CD4-positive, alpha-beta T cell treated with Interleukin-1 beta for 1 hour (primary cell): ENCODE measurements at places on chromosomes 5 and 9.

GRCh38 chr5:135843571-135844337, 9.3 kb downstream of the SLC25A48 start:
- DNase-seq = no peak

DNA sequence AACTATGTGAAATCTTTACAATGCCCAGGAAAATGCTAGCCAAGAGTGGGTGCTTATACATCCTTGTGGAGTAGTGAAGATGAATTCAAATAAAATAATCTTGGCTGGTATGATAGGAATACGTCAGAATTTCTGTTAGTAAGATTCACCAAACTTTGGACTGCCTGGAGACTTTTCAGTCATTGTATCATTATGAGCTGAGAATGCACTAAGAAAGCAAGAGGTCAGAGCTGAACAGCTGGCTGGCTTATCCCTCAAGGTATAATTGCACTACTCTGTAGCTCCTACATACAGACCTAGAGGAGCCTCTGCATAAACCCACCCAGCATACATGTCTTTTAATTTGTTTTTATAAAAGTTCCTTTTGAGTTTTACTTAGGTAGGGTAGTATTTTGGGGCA, 568.5 kb upstream of the RIOK2 start:
- DNase-seq = no peak

DNA sequence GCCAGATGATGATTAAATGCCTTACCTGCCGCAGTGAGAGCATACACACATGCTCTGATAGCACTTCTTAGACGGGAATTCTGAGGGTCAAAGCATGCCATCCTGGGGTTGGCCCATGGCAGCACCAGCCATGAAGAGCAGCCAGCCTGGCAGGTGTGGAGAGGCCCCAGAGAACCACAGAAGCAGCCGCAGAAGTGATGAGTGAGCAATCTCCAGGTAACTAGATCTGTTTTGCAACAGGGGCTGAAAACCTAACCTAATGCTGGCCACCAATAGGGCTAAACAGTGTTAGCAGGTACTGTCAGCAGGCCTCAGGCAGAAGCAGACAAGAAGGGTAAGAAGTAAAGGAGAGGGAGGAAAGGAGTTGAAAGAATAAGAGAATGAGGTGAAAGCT, 33.5 kb upstream of the HOMER1 start:
- DNase-seq = no peak

- DNase-seq = no peak
These were observed 182.4 kb downstream of the IRX1 start for GRCh38 chr5:3778000-3778550.

- DNase-seq = no peak
These were observed 391.5 kb downstream of the HTR1A start for GRCh38 chr5:63570752-63571151.

- DNase-seq = peak; percentile 29
These were observed 29.8 kb upstream of the SEC16A start for GRCh38 chr9:136512651-136513071.

DNA sequence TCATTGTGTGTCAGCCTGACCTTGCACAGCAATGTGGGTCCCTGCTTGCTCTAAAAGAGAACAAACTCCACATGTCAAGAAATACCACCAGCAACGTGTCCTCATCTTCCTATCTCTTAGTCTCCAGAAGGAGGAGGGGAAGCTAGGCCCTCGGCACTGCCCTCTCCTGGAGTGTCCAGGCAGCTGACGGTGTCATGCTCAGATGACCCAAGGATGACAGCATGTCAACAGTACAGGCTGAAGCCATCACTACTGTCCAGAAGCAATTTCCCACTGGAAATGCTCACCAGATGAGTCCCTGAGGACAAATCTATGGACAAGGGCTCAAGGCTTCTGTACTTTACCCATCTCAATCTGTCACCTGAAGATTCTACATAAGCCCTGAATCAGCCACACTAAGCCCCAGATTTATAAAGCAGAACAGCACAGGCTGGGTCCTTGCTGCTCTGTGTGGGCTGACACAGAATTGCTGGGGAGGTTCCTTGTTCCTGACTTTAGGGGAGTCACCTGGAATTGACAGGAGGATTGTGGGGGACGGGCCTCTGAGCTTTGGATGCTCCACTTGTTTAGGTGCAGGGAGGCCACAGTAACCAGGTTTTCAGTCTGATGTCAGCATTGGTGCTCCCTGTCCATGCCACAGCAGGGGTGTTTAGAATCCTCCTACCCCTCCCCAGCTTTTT, 210.2 kb downstream of the DAB2IP start:
- no peak for DNase-seq

DNA sequence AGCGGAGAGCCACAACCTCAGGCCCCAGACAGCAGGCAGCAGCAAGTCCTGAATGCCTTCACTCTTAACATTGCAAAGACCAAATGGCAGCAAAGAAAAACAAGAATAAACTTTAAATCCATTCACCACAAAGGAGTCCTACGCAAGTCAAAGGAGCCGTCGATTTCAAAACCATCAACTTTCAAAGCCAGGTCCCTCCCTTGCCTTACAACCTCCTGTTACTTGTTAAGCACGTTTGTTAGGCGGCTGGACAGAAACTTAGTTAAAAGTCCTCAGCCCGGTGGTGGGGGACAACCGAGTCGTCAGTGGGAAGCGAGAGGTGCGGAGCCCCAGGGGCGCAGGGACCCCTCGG, 938 bp downstream of the LPAR1 start:
- DNase-seq = no peak

GRCh38 chr5:95414451-95414850, 23.3 kb downstream of the FAM81B start:
- DNase-seq = no peak

DNA sequence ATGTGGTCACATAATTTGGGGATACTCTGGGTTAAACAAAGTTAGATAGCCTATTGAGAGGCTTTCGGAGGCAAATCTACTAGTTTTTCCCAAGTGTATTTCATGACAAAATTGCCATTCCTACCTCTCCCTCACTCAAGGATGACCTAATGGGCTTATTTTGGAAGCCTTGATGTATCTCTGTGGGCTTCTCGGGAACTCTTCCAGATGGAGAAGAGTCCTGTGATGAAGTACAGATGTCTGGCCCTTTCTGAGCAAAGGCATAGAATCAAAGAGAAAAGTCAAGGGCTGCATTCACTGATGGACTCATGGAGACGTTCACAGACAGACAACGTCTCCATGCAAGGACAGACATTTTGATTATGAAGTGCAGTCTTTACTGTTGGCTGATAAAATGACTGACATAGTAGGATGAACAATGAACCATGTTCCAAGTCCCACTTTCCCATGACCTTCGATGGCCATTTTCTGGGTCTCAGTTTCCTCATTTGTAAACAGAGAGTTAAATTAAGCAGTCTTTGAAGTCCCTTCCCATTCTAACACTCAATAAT, 347.2 kb upstream of the CD180 start:
- no peak for DNase-seq

DNA sequence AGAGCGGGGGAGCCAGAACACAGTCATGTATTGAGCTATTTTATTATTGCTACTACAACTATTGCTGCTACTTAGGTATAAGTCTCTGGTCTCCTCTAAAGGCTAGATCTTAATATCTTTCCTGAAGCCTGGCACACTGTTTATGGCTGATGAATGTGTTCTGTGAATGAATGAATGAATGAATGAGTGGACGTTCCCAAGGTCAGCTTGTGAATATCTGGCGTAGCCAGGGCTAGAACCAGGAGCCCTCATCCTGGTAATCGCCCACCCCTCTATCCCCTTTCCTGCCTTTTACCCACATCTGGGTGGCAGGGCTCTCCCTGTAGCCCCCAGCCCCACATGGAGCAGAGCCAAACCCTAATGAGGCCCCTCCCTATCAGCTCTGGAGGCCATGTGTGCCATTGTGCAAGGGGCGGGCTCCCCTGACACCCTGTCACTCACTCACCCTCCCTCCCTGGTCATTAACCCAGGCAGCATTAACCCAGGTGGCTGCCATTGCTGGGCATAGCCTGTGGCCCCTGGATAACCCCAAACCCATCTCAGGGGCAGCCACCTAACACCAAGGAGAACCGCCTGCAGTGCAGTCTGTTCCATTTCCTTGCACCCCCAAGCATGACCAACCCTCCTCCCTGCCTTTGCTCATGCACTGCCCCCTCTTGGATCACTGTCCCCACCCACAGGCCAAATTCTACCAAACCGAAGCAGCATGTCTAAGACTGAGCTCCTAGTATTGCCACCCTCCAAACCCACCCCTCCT, 2.0 kb upstream of the AKNA start:
- DNase-seq = peak; percentile 22

GRCh38 chr9:17613758-17614157, 34.9 kb downstream of the SH3GL2 start:
- DNase-seq = no peak

GRCh38 chr9:101445353-101446029, 9.9 kb upstream of the ALDOB start:
- no peak for DNase-seq

DNA sequence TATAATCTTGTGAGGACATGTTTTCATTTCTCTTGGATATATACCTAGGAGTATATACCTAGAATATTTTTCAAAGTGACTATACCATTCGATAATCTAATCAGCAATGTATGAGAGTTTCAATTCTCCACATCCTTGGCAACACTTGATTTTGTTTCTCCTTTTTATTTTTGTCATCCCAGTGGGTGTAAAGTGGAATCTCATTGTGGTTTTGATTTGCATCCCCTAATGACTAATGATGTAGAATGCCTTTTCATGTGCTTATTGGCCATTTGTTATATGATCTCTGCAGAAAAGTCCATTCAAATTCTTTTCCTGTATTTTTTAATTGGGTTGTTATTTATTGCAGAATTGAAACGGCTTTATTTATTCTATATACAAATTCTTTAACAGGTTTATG, 15.2 kb downstream of the ZCCHC9 start:
- no peak for DNase-seq

- DNase-seq = no peak
These were observed 38.8 kb downstream of the MRPL36 start for GRCh38 chr5:1760656-1761452.

- DNase-seq = peak; percentile 35
These were observed 15.2 kb upstream of the SLC35D2 start for GRCh38 chr9:96398582-96399324.

DNA sequence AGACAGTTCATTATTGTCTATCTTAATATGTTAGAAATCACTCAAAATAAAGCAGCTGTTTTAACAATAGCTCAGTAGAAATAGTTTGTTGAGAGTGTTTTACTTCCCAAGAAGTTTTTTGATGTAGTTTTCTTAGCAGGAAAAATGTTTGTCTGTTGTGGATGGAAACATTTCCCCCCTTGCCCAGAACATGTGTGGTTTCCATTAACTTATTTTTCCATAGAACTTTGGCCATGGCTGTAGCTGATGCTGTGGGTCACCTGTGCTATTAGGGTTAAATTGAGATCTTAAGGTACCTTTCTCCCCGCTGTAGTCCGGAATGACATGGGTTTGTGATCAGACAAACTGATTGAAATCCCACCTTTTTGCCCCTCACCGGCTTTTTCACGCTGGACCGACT, 294.9 kb downstream of the FANCC start:
- DNase-seq = no peak

DNA sequence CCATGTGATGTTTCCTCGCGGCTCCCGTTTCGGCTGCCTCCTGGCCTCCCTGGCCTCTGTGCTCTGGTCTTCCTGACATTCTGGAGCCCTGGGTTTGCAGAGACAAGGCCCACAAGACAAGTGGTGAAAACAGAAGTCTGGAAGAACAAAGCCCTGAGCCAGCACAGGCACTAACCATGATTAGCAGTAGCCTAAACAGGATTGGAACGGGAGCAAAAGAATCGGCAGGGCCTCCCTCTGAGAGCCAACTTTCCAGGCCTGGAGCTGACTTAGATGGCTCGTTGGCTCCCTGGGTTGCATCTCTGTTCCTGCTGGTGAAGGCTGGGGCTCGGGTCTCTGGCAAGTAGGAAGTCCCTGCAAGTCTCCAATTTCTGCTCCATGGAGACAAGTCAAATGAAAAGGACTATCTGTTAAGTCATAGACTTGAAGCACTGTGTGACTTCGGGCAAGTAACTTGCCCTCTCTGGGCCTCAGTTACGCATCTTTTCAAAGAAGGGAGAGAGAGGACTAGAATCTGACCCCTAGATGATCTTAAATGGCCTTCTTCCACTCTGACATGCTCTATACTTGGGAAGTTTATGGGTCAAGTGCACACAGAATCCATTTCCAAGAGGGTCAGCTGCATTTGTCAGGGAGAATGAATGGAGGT, 3.3 kb downstream of the COL27A1 start:
- no peak for DNase-seq

GRCh38 chr9:129630967-129631673, 5.2 kb downstream of the NTMT1 start:
- no peak for DNase-seq

DNA sequence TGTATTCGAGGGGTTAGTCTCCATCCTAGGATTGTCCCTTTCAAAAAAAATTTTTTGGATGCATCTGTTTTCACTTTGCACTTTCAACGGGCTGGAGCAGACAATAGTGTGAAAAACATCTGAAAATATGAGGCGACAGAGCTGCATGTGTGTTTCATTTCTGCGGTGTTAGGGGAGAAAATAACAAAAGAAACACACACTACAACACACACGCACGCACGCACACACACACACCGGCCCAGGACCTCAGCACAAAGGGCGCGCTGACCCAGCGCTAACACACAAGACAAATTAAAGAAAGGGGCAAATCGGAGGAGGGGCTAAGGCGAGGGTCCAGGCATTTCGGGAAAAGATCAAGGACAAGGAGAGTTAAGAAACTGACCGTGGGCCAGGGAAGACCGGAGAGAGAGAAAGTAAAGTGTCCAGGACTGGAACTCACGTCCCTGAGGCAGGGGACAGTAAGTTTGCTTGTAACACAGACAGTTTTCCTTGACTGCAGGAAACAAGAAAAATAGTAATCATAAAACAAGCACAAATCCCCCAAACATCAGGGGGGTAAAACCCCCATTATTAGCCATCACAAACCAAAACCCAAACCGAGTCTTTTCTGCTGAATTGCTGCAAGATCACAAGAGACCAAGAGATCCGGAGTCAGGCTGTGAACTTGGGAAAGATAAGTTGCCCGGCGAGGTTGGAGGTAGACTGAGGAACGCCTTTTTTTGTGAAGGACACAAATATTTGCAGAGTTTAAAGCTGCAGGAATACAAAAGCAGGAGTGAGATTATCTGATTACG, 302.1 kb downstream of the PARP8 start:
- no peak for DNase-seq

- DNase-seq = no peak
These were observed 34.8 kb downstream of the TNFSF8 start for GRCh38 chr9:114895521-114895991.

DNA sequence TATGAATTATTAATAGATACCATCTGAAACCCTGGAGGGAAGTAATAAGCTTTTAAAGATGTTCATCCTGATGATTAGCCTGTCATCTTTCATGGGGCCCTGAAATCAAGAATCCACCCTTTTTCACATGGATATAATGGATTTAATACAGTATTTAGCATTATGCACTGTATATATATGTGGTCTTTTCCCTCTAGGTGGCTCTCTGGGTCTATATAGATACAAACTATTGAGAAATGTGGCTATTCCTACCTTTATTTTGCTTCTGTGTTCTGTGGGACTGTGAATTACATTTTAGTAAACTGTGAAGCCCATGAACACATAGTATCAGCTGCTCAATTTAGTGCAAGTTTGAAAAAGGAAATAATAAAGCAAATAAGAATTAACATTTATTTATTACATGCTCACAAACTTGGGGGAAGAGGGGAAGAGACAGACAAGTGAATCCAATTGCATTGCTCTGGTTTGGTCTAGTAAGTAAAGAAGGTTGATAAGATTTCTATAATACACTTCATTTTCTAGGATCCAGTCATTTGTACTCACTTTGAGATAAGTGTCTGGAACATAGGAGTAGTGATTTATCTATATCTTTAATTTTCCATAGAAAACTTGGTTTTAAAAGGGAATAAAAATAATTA, 112.2 kb downstream of the SCAMP1 start:
- DNase-seq = no peak

GRCh38 chr5:165538065-165538464, 2032.6 kb downstream of the MAT2B start:
- DNase-seq = no peak

- no peak for DNase-seq
These were observed 428.8 kb upstream of the ACTBL2 start for GRCh38 chr5:57911438-57911837.
